ENCODE measurements at places on chromosomes 7 and 10.

DNA sequence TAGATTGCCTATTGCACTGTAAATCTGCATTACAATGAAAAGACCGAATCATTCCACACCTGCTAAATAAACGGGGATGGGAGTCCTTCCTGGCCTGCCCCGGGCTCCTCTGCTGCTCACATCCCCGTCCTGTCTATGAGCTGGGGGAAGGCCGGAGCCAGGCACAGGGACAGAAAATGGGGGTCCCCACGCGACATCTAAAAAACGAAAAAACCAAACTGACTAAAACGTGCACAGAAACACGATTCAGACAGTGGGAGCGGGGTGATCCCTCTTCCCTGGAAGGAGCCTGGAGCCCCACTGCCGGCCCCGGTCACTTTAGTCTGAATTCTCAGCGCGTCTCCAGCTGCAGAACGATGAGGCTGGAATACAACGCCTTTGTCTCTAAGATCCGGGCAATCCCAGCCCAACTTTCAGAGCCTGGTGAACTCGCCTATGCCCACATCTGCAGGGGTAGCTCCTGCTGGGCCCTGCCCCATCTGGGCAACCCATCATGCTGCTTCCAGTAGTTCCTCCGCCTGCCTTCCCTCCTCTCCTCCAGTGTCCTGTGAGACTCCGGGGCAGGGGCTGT lies 78.0 kb downstream of the ADARB2 start:
- no peak for DNase-seq

GRCh38 chr7:81721437-81721836 lies 48.4 kb downstream of the HGF start:
- DNase-seq: no peak

DNA sequence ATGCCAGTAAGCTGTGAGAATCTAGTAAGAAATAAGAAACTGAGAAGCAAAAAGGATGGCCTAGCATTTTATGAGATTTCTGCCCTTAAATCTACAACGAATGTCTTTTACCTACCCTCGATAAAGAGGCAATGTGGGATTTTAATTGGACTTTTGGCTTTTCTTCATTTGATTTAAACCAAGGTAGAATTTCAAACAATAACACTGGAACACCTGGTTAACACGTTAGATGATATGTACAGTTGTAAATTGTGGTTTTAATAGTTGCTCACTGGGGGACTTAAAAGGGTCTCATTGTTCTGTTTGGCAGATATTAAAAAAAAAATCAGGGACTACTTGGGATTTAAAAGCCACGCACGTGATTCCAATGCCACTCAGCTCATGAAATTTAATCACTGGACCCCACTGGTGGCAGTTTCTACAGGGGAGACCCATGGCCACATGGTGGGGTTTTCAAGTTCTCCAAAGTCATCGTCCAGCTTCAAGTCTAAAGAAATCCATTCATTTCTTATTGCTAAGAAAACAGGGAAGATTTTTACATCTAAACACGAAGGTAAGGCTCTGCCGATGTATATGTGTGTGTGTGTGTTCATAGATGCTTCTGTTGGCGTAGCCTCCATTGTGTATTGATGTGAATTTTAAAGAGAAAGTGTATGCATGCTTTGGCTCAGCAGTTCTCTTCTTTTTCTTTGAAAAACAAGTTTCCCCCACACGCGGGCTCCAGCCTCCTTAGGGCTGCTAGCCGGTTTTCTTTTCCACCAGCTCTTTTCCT lies 588.6 kb upstream of the MKI67 start:
- DNase-seq: no peak

DNA sequence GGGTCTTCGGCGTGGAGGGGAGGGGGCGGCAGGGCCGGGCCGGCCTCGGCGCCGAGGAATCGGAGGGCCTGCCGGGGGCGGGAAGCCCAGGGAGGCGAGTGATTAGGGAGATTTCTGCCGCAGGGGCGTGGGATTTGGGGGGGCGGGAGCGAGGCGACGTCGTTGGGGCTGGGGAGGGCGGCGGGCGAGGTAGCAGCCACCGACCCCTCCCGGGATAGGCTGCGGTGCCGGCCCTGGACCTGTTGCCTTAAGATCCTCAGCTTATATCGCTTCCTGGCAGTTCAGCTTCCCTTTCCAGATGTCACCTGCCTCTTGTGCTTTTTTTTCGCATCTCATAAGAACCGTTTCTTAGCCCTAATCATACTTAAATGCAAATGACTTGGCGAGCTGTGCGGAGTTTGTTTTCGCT lies 655 bp downstream of the LMTK2 start:
- peak; percentile 25 for DNase-seq

- peak; percentile 91 for DNase-seq
These were observed 115.9 kb upstream of the CACUL1 start for GRCh38 chr10:118870467-118871243.

DNA sequence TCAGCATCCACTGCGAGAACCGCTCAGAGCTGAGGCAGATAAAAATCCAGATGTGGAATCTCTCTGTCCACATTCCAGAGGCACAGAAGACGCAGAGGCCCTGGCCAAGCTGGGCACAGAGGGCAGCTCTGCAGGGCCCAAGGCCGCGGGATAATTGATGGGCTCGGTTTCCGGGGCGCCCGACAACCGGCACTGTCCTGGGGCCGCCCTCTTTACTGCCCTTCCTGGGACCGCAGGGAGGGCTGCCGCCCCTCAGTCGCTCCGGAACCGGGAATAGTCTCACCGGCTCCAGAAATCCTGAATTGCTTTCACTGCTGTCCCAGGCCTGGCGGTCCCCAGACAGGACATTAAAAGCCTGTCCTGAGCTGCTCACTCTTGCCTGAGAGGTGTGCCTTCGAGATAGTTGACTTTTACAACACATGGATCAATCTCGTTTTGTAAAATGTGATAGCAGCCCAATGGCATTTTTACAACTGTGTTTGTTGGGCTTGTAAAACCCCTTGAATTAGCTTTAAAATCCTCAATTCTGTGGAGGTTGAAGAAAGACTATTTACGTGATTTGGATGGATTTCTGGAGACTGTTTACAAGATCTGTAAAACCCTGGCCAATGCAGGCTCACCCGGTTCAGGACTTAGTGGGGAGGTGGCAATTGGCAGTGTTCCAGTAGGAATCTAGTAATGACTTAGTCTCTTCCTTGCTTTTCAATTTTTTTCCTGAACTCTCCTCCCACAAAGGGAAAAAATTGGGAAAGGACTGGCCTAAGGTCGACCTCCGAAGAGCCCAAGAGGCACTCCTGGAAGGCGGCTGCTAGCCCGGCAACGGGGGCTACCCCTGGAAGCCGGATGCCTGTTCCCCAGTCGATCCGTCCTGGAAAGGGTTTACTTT lies 1.4 kb upstream of the HOXA6 start:
- no peak for DNase-seq

- no peak for DNase-seq
These were observed 98.7 kb downstream of the DNAH11 start for GRCh38 chr7:21641546-21641945.

DNA sequence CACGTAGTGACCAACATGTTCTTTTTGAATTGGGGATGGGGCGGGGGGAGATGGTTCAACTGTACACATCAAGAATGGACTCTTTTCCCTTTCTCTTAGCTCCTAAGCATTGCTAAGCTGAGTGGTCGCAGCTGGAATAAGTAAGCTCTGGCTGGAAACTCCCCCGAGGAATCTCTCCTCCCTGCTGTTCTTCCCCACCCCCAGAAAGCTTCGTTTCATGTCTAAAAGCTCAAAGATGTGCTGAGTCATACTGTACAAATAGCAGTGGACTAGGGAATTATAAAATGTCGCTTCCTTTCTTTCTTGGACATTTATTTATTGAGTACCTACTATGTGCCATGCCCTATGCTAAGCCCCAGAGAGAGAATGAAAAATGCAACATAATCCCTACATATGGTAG lies 191.1 kb upstream of the ADO start:
- DNase-seq: peak; percentile 71

GRCh38 chr7:15703732-15704131 lies 17.2 kb upstream of the MEOX2 start:
- DNase-seq: no peak

DNA sequence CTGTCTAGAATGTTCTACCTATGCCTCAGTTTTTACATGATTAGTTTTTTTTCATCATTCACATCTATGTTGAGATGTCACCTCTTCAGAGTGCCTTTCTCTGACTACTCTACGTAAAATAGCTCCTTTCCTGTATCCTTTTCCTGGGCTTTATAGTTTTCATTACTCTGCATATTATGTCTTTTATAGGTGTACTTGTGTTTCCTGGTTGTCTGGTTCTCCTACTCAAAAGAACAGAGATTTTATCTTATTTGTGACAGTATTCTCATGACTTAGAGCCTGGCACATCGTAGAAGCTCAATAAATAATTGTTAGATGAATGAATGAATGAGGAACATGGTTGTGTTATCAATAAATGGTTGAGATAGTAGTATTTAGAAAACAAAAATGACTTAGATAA lies 17.9 kb downstream of the STEAP1 start:
- DNase-seq: no peak

- DNase-seq: peak; percentile 64
These were observed 83.6 kb downstream of the TMEM106B start for GRCh38 chr7:12294701-12295100.

- peak; percentile 93 for DNase-seq
These were observed 106.0 kb downstream of the CUBN start for GRCh38 chr10:17023386-17024298.
